Cardiac atrium fibroblast (primary cell): ENCODE measurements at places on chromosomes 6 and 20. TPM values are rescaled to one million over a fixed set of nuclear protein-coding genes. Genes with fewer than 3 reads are reported as not detected.

Gene ADAT2
- total RNA-seq: 1.3 and 2.8 TPM in 2 replicates

Gene OOEP
- not detected in 2 replicates for total RNA-seq

Gene MLIP
- total RNA-seq: 0.54 and 0.65 TPM in 2 replicates

Gene ENPP1
- 0.81 and 1.6 TPM in 2 replicates for total RNA-seq

Gene KIAA0408
- total RNA-seq: 0.90 and 0.97 TPM in 2 replicates

Gene PI16
- total RNA-seq: not detected in 2 replicates

Gene LRRC73
- total RNA-seq: 0.18 and 1.5 TPM in 2 replicates

Gene KCNS1
- 2.3 and 2.4 TPM in 2 replicates for total RNA-seq

Gene PET117
- total RNA-seq: 13.1 and 16.6 TPM in 2 replicates
